CD4-positive, alpha-beta T cell treated with Interleukin-4 for 4 hours (primary cell): ENCODE measurements at places on chromosomes 11 and 22.

DNA sequence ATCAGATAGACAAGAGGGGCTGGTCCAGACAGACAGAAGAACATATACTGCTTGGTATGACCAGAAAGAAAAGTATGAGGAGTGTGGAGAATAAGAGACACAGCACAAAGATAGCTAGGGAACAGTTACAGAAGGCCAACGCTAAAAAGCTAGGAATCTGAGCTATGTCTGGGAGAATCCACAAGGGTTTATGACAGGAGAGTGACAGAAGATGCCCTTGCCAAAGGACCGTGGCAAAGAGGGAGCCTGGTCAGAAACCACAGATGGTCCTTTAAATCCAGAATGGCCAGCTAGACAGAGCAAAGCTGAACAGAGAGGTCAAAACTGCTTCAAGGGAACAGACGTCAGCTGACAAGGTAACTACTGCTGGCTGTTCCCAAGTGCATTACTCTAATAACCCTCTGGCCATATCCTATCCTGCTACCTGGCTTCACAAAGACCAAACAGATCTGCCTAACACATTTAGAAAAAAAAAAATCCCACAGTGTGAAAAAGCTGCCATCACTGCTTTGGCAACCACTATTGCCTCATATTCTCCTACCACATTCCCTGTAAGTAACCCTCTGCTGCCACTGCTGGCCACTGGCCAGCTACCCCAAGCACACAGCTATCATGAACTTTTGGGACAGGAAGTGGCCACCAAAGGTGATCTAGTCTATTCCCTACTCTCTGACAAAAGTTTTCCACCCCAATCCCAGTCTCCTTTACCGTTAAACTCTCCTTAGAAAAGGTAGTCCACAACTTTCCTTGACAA lies 7.3 kb downstream of the SERGEF start:
- no peak for DNase-seq

DNA sequence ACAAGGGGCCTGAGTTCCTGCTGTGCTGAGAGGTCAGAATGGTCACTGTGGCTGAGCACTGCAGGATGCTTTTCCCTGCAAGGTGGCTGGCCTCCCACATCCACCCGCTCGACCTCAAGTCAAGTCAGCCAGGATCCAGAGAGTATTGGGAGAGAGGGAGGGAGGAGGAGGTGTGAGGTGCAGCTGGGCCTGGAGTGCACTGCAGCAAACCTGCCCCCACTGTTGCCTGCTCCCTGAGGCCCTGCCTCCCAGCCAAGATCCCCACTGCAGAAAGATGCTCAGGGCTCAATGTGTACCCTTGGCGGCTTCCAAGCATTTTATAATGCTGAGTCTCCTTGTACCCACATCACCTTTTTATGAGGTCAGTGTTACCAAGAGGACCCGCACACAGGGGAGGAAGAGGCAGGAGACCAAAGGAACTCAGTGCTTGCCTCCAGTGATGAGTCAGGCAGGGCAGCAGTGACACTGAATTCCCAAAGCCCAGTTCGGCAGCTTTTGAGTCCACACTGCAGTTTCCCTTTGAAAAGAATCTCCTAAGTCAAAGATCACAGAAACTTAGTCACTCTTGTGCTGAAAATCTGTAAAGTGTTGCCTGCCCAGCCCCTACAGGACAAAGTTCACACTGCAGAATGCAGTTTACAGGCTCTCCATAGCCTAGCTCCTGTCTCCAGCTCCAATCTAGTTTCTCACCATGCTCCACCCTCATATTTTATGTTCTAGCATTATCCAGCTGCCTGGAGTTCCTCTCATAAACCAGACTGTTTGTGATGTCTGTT lies 3.1 kb downstream of the ENDOD1 start:
- DNase-seq, result peak; percentile 29

GRCh38 chr11:22808571-22809197 lies 20.9 kb downstream of the SVIP start:
- no peak for DNase-seq

GRCh38 chr11:121467471-121467870 lies 14.7 kb upstream of the SORL1-AS1 start:
- DNase-seq, result no peak
